ENCODE measurements at places on chromosomes 4 and X.

GRCh38 chr4:5678977-5679376, 29.4 kb downstream of the EVC2 start:
- DNase-seq: no peak

DNA sequence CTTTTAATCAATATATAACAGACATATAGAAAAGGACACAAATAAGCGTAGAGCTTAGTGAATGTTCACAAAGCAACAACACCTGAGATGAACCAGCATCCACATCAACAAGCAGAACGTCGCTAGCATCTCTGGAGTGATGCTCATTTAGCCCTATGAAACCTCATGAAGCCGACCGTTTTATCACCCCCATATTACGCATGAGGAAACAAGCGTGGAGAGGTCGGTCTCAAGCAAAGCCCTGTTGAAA, 524 bp upstream of the RPS3A start:
- DNase-seq: no peak

GRCh38 chr4:117324851-117325491, 239.6 kb upstream of the TRAM1L1 start:
- no peak for DNase-seq

- DNase-seq: no peak
Observed at GRCh38 chrX:143661286-143661685, 25.4 kb upstream of the SLITRK4 start.

GRCh38 chr4:102522031-102522440, 20.9 kb downstream of the NFKB1 start:
- DNase-seq: no peak

GRCh38 chr4:1717129-1718094, 3.7 kb downstream of the TMEM129 start:
- DNase-seq: no peak

GRCh38 chr4:112516066-112516470, at the start of gene NEUROG2:
Gene NEUROG2 (minus strand): TSS chr4:112516180. CDS start chr4:112515475, 705 bp downstream.
- no peak for DNase-seq

GRCh38 chr4:145884775-145885174, 53.8 kb downstream of the ZNF827 start:
- DNase-seq: no peak

DNA sequence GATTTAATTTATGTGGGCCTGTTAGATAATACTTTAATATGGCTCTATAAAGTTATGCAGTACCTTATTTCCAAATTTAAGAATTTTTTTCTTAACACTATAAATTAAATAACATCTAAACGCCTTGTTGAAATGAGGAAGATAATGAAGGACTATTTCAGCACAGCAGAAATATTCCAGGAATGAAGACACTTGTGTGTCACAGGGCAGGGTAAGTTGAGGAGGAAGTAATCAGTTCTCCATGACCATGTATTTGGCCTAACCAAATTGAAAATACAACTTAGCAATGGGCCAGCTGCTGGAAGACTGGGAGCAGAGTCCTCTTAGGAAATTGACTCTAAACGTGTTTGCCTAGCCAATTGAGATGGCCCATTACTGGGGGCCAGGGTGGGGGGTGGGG, 16.9 kb downstream of the CXCL3 start:
- DNase-seq: no peak

- no peak for DNase-seq
Observed at GRCh38 chr4:107996949-107997788, 7.5 kb downstream of the HADH start.

- DNase-seq: no peak
Observed at GRCh38 chr4:86755388-86755787, 93.8 kb downstream of the SLC10A6 start.

DNA sequence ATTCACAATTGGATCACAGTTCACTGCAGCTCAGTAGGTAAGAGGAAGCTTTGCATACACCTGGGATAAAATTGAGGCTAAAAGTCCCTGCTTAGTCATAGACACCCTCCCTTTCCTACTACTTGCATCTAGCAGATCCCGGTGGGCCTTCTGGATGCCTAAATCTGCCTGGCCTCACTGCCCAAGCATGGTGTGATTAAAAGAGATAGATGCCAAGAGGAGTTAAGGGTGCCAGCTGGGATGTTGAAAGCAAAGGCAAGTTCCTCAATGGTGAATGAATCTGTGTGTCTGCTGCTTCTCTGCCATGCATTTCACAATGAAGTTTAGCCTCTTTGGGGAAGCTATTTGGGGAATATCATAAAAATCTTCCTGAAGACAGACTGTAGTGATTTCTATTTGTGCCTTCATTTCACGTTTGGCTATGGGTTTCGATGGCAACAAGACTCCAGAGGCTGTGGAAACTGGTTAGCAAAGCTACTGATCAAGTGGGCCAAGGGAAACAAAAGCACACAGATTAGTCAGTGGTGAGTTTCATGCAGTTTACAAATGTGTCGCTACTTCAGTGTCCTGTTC, 534.0 kb downstream of the ANKRD50 start:
- no peak for DNase-seq

GRCh38 chr4:185134307-185134869, 8.7 kb upstream of the SLC25A4 start:
- no peak for DNase-seq

- no peak for DNase-seq
Observed at GRCh38 chrX:55867181-55867651, 149.7 kb downstream of the RRAGB start.

DNA sequence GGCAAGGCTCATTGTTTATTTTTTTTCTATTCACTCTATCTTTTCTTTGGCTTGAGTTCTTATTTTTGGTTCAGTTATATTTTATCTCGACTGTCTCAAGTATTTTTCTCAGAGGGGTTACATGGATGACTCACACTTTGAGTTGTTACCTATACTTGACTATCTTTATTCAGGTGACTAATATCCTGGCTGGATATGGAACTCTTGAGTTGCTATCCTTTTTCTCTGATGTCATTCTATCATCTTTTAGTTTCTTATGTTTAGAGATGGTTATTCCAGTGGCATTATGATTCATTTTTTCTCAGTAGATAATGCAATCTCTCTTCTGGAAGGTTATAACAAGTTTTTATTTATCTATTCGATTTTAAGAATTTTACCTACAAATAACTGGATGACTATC, 117.9 kb downstream of the COX18 start:
- DNase-seq: no peak

DNA sequence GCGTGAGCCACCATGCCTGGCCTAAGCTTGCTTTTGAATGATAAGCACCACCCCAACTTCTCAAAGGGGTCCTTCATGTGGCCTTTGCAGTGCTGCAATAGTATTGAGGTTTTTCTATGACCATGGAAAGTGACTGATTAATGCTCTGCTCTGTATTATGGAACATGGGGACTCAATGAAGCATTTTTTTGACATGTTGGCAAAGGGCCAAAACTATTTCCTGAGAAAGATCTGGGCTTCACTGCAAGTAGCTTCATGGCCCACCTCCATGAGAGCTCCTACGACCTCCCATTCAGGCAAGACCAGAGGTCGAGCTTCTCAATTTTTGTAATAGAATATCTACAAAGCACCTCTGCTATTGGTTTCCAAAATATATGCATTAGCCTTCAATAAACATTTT, 16.7 kb upstream of the SEPTIN6 start:
- DNase-seq: no peak

DNA sequence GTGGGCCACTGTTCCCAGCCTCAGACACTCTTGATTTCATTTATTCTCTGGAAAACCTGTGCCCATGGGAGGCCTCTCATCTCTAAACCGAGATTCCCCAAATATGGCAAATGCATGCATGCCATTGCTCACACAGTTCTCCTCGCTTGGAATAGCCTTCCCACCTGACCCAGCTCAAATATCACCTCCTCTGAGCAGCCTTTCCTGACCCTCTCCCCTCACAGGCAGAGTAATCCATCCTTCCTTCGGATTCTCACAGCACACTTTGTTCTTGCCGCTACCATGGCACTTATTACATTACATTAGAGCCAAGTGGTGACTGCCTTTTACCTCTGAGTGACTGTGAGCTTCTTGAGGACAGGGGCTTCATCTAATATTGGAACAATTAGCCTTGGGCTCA, 209.5 kb downstream of the HS6ST2 start:
- DNase-seq: no peak
